Ascending aorta (tissue), 2 donors: ENCODE measurements at places on chromosomes 12 and 14.

DNA sequence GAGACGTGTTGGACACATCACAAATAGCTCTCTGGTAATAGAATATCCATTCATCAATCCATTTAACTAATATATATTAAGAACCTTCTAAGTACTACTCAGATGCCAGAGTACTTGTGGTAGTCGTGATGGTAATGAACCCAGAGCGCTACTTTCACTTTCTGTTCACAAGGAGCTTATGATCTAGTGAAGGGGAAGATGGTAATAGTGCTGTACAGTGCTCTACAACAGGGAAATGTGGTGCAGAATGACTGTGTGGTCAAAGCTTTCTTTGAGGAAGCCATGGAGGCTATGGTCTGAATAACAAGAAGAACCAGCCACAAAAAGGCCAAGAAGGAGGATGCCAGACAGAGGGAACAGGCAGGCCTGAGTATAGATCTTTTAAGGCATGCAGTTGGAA, 212.0 kb downstream of the PTPRO start:
- no peak overlapping the region for H3K4me3 ChIP-seq
- H3K27ac ChIP-seq = peak overlapping the region; percentile 72
- H3K36me3 ChIP-seq = no peaks in the 10 kb centered on the region
- DNase-seq = no peak

DNA sequence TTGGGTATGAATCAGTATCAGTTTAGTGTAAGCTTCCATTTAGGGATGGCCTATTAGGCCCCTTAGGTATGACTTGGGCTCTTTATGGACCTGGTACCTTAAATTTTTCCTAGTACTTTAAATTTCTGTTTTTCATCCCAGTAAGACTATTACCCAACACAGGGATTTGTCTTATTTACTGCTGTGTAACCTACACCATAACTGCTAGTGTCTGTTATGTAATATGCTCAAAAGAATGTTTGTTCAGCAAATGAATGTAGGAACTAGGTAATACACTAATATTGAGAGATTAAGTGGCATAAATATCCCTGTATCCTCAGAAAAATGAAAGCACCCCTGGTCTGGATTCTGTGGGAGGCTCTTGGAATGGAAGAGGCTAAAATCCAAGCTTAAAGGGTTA, 63.7 kb upstream of the YARS2 start:
- H3K27me3 ChIP-seq = no peaks in the 10 kb centered on the region
- no peak overlapping the region for H3K4me3 ChIP-seq
- DNase-seq = no peak
- H3K36me3 ChIP-seq = no peaks in the 10 kb centered on the region
- no peaks in the 10 kb centered on the region for H3K4me1 ChIP-seq

DNA sequence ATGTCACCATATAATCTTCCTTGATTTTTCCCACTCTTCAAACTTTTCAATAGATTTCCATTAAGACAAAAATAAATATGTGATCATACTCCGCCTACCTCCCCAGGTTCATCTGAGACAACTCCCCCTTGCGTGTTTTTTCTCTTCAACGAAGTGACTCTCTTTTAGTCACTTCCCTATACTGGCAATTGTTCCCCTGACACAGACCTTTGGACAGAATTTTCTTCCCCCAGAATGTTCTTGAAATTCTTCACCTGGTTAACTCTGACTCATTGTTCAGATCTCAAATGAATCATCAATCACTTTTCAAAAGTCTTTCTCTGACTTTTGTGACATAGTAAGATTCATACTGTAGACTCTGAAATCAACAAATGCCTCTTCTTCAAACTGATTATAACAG, 727.3 kb upstream of the LMO3 start:
- H3K4me3 ChIP-seq = no peak overlapping the region
- no peaks in the 10 kb centered on the region for H3K27me3 ChIP-seq
- no peaks in the 10 kb centered on the region for H3K36me3 ChIP-seq
- DNase-seq = no peak
- H3K4me1 ChIP-seq = no peaks in the 10 kb centered on the region

- H3K27ac ChIP-seq = no peak overlapping the region
- DNase-seq = no peak
- no peak overlapping the region for H3K4me3 ChIP-seq
- no peaks in the 10 kb centered on the region for H3K36me3 ChIP-seq
- H3K27me3 ChIP-seq = no peaks in the 10 kb centered on the region
These were observed 129.2 kb upstream of the RFLNA start for GRCh38 chr12:124165695-124166094.

- H3K36me3 ChIP-seq = no peaks in the 10 kb centered on the region
- H3K4me3 ChIP-seq = no peak overlapping the region
- no peak for DNase-seq
- no peak overlapping the region for H3K27ac ChIP-seq
These were observed 20.0 kb downstream of the CIT start for GRCh38 chr12:119857041-119857591.

DNA sequence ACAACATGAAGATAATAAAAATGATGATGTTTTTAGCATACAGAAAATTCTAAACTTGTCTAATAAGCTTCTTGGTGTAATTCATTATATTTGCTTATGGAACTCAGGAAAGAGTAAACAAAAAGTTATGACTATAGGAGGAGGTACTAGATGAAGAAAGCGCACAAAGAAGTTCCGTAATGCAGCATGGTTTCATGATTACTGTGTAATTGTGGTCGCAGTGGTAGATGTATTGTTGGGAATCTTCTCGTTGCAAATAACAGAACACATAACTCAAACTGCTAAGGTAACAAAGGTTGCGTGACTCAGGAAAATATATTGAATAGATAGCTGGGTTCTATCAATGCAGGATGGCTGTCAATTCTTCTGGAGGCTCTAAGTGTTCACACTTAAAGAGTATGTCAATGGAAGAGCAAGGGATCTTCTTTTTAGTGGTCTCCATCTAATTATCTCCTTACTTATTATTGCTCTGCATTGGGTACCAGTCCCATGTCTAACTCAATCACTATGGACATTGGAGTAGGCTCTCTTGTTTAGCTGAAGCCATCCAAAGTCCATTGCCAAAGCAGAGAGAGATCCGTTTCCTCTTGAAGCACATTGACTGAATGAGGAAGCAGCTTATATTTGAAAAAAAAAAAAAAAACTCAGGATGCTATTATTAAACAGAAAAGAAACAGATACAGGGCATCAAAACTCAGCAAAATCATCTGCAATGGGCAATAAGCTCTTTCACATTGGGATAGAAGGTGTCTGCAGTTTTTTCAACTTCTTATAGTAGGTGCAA, 283.4 kb upstream of the ATP2B1 start:
- H3K4me3 ChIP-seq = no peak overlapping the region
- no peaks in the 10 kb centered on the region for H3K27me3 ChIP-seq
- DNase-seq = no peak
- H3K36me3 ChIP-seq = no peaks in the 10 kb centered on the region
- no peaks in the 10 kb centered on the region for H3K4me1 ChIP-seq

- no peak overlapping the region for H3K27ac ChIP-seq
- DNase-seq = no peak
- no peaks in the 10 kb centered on the region for H3K27me3 ChIP-seq
- no peaks in the 10 kb centered on the region for H3K36me3 ChIP-seq
- H3K4me3 ChIP-seq = no peak overlapping the region
- no peaks in the 10 kb centered on the region for H3K4me1 ChIP-seq
These were observed 414.6 kb upstream of the PRICKLE1 start for GRCh38 chr12:43004141-43004540.

- H3K36me3 ChIP-seq = no peaks in the 10 kb centered on the region
- DNase-seq = peak; percentile 64
- H3K4me3 ChIP-seq = no peak overlapping the region
These were observed 525.2 kb upstream of the CCDC196 start for GRCh38 chr14:65961004-65961403.

DNA sequence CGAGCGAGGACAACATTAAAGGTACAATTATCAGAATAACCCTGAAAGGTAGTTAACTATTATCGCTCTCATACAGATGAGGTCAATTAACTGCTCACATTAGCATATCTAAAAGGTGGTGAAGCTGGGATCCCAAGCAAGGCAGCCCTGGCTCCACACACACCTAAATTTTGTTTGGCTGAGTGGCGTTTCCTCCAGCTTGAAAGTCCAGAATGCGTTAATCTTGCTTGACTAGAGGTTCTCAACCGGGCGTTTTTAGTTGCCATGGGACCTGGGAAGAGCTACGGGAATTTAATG, 531 bp downstream of the DLGAP5 start:
- no peaks in the 10 kb centered on the region for H3K36me3 ChIP-seq
- no peak for DNase-seq
- peak overlapping the region; percentile 74 for H3K4me3 ChIP-seq
- H3K4me1 ChIP-seq = peaks cover 7% of the 10 kb centered on the region
- no peak overlapping the region for H3K27ac ChIP-seq
- H3K27me3 ChIP-seq = no peaks in the 10 kb centered on the region

DNA sequence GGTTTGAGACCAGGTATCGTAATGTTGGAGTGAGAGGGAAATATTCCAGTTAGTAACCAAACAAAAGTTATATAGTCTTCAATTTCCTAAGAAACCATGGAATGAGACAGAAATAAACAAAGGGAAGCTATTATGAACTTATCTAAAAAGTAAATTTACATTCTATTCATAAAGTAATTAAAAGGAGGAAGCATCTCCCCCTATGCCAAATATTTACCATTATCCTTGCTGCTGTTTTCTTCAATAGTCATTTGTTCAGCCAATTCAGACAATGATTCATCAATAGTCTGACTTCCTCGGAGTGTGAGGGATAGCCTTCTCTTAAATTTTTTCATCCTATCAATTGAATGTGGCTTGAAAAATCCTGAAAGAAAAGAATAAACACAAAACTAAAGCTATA, 65.7 kb downstream of the CDK17 start:
- H3K4me1 ChIP-seq = no peaks in the 10 kb centered on the region
- no peak overlapping the region for H3K27ac ChIP-seq
- DNase-seq = no peak
- no peak overlapping the region for H3K4me3 ChIP-seq
- no peaks in the 10 kb centered on the region for H3K36me3 ChIP-seq
- no peaks in the 10 kb centered on the region for H3K27me3 ChIP-seq

DNA sequence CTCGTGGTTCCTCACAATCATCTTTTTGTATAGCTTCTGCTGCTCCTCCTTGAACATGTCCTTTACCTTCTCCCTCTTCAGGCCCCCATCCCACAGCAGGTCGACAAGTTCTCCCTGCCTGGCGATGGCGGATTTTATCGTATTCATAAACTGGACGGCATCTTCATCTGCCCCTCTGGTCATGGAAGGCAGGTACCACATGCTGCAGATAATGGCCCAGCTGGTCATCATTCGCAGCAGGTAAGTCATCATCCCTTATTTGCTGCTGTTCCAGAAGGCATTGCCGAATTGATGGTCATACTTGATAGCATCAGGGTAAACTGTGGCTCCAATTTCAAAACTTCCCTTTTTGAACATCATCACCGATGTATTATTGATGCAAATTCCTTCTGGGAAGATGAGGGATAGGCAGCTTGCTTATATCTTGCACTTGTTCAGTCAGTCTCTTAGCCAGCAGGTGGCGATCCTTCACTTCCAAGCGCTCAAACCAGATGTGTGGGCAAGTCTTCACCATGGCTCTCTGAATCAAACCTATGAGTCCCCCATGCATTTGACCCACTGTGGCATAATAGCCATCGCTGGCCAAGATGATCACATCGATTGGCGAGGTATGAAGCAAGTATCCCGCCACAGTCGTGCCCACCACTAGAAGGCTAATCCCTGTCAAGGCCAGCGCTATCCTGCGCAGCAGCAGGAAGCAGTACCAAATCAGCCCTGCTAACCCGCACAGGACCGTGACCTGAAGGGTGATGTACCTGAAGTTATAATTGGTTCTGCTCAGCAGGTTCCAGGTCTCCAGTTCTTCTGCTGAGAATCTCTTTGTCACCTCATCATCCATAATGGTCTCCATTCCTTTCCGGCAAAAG, 381.5 kb upstream of the STXBP6 start:
- H3K4me3 ChIP-seq = no peak overlapping the region

DNA sequence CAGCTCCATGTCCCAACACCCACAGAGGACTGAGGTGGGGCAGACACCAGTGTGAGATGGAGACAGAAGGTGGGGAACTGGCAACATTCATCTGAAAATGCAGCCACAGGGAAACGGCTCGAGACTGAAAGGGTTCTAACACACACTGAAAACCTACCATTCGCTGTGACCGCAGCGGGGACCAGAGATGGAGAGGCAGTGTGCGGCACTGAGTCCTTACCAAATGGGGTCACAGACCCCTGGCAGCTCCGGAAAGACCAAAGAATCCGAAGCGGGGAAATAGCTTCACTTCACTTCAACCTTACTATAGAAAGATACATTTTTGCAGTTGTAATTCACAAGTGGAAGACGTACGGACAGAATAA, 9.6 kb downstream of the BAG5 start:
- H3K27ac ChIP-seq = peak overlapping the region; percentile 97
- no peaks in the 10 kb centered on the region for H3K36me3 ChIP-seq
- peaks cover 19% of the 10 kb centered on the region for H3K4me1 ChIP-seq
- DNase-seq = no peak
- H3K27me3 ChIP-seq = no peaks in the 10 kb centered on the region
- H3K4me3 ChIP-seq = no peak overlapping the region

DNA sequence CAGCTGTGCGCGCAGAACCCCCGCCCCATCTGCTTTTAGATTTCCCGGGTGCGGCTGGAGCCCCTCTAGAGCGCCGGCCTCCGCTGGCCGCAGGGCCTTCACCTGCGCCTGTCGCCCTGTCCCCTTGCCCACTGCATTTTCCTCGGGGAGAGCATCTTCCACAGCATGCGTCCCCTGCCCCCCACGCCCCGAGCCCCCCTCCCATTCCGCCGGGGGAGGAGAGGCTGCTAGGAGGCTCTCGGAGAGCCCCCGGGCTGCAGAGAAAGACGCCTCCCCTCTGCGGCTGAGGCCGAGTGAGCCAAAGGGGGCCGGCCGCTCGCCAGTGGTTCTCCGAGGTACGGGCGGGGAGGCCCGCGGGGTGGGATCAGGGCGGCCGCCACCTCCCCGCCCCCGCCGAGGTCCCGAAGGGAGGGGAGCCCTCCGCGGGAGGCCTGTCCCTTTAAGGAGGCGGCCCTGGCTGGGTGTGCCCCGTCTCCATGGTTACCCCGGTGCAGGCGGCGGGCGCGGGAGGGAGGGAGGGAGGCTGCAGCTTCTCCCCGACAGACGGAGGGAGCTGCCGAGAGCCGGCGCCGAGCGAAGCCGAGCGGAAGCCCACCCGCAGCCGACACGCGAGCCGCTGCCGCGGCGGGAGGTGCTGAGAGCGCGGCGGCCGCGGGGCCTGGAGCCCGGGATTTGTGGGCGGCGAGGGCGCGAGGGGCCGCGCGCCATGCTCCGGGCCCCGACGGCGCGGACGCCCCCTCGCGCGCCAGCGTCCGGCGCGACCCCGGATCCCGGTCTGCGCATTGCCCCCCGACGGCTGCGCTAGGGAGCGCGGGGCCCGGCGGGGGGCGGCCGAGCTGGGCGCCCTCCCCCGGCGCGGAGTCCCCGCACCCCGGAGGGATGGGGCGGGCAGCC, at the start of gene KCNH3:
Gene KCNH3, plus strand, starts transcription at position 521 of the 894 bp plus-strand sequence. CDS start 387 bp downstream, outside the sequence.
- no peaks in the 10 kb centered on the region for H3K4me1 ChIP-seq
- peaks cover 5% of the 10 kb centered on the region for H3K27me3 ChIP-seq
- H3K36me3 ChIP-seq = no peaks in the 10 kb centered on the region
- H3K4me3 ChIP-seq = peak within 1 kb of the TSS; percentile 72

DNA sequence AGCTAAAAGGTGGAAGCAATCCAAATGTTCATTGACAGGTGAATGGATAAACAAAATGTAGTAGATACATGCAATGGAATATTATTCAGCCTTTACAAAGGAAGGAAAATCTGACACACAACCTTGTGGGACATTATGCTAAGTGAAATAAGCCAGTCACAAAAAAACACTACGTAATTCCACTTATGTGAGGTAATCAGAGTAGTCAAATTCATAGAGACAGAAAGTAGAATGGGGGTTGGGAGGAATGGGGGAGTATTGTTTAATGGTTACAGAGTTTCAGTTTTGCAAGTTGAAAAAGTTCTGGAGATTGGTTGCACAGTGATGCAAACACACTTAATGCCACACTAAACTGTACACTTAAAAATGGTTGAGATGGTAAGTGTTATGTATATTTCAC, 62.8 kb downstream of the LIN52 start:
- H3K4me1 ChIP-seq = no peaks in the 10 kb centered on the region
- no peak overlapping the region for H3K4me3 ChIP-seq
- no peaks in the 10 kb centered on the region for H3K36me3 ChIP-seq
- H3K27ac ChIP-seq = no peak overlapping the region
